SIG-M5 (cell line): ENCODE measurements at places on chromosomes 12 and 14.

DNA sequence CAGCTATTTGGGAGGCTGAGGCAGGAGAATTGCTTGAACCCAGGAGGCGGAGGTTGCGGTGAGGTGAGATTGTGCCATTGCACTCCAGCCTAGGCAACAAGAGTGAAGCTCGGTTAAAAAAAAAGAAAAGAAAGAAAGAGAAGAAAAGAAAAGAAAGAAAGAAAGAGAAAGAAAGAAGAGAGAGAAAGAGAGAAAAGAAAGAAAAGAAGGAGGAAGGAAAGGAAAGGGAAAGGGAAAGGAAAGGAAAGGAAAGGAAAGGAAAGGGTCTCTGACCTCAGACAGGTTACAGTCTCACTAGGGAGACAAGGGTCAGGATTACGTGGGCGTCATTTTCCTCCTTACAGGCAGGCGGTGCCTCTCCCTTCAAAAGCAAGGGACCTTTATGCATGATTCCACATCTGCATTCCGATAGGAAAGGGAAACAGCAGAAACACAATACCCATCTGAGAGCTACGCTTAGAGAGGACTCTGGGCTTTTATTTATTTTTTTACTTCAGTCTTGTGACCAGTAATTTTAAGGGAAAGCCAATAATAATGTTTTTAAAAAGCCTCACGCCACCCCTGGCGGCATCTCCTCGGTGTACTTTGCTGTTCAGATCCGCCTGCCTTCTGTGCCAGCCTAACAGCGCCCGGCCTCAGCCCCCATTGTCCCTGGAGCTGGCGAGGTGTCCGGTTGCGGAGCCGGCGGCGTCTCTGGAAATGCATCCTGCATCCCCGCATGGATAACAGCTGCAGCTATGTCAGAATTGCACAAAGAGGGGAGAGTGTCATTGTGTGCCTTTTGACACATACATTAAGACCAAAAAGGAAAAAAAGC is 945 bp upstream of the HIP1R start:
- no peak for DNase-seq

GRCh38 chr12:65867394-65867793 is 43.1 kb downstream of the HMGA2 start:
- no peak for DNase-seq

DNA sequence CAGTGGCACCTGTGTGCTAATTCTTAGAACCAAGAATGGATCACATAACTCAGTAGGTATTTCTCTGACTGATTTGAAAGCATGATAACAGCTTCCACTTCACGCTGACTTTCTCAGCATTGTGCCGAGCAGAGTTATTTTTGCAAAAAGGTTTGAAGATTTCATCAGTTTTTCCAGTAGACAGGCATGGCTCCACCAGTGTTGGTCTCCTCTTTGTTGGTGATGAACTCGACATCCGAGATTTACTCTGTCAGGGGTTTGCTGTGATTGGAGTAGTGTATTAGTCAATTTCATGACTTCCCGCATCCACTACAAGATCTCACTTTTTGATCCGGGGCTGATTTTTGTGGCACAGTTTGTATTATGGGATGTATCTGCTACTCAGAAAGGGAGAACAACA is 85.3 kb downstream of the PRKCH start:
- no peak for DNase-seq

- DNase-seq: no peak
Measured at GRCh38 chr14:53515276-53515675, 362.2 kb upstream of the DDHD1 start.

GRCh38 chr12:130427381-130427887 is 89.7 kb downstream of the PIWIL1 start:
- no peak for DNase-seq

DNA sequence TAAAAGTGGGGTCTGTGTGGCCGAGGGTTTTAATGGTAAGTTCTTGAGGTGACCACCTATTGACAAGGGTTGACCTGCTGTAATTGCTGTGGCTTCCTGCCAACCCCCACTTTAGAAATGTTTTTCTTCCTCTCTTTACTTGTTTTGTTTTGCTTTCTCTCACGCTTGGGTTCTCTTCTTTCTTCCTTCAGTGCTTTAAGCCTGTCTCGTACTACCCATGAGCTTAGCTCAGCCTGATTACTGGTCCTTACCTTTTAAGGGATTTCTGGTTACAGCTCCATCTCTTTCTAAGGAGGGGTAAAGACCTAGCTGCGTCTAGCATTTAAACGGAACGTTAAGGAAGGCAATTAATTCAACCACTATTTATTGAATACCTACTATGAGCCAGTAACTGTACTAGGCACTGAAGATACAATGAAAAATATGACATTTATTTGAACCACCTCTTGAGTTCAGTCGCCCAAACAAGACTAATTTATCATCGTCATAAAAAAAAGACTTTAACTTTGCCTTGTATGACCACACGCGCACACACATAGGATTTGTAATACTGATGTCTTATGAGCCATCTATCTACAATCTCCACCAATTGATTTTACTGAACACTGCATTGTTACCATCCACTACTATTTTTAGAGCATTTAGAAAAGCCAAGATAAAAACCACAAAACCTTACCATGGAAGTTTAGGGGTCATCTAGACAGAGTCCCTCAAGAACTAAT is 888 bp upstream of the PPP1R12A start:
- DNase-seq: no peak

GRCh38 chr14:70097576-70098249 is 91.0 kb downstream of the SLC8A3 start:
- no peak for DNase-seq

DNA sequence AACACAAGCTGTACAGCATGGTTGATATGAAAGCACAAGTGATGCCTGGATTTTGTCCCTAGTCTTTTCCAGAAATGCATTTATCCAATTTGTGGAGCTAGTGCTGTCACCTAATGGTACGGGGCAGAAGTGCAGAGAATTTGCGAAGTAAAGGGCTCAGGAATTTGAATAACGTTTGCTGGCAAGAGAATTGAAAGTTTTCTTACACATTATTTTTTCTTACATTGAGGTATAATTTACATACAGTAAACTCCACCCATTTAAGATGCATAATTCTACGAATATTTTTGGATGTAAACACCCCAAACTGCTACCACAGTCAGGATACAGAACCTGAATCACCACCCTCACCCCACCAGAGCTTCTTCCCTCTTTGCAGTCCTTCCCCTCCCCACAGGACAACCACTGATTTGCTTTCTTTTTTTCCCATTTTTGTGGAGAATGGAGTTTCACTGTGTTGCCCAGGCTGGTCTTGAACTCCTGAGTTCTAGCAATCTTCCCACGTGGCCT is 3.5 kb downstream of the AICDA start:
- DNase-seq: no peak

- no peak for DNase-seq
Measured at GRCh38 chr12:108126212-108126611, 2.9 kb upstream of the WSCD2 start.

GRCh38 chr14:95951359-95951758 is 74.7 kb downstream of the TUNAR start:
- DNase-seq: no peak

- DNase-seq: no peak
Measured at GRCh38 chr14:88933191-88933590, 108.7 kb downstream of the TTC8 start.

GRCh38 chr12:45543887-45544286 is 185.6 kb upstream of the ARID2 start:
- no peak for DNase-seq

GRCh38 chr12:120978296-120979219 is at the start of gene HNF1A:
TSS of gene HNF1A (plus strand) at chr12:120978543. CDS start at chr12:120978769, 226 bp downstream.
- no peak for DNase-seq

- DNase-seq: no peak
Measured at GRCh38 chr12:38776647-38777046, 128.7 kb downstream of the CPNE8 start.

GRCh38 chr12:11801643-11802042 is 152.2 kb downstream of the ETV6 start:
- DNase-seq: no peak

DNA sequence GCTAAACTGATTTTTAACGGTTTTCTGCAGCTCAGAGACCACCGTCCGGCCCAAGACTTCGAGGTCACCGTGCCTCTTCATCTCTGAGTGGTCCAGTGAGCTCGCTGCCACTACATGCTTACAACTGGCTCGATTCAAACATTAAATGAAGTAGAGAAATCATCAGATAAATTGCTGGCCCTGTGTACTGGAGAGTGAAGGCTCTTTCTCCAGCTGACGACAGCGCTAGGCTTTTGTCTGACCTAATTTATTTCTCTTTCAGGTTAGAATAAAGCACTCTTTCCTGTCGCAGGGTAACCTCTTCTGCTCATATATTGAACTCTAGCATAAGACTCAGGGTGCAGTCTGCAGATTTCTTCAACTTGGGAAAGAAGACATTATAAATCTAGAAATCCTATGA is 6.4 kb downstream of the BCL11B start:
- DNase-seq: no peak

DNA sequence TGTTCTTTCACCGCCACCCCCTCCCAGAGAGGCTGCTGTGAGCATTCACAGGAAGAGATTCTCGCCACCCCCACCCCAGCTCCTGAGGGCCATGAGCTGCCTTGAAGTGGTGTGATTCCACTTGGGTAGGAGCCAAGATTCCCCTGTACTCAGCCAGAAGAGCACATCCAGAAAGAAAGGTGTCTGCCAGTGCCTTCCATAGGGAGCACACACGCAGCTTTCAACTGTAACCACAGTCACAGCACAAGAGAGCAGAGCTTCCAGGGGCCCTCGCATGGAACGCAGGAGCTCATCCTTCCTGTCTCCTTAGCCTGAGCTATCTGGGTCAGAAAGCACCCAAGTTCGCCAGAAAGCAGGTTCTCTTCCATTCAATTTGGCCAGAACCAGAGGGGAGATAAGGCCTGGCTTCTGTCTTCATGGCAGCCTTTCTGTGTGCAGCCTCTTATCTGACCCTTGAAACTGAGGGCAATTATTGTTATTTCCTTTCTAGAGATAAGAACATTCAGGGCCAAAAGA is 66.6 kb upstream of the SCN8A start:
- no peak for DNase-seq
